Left renal cortex interstitium (tissue), 4 donors: ENCODE measurements at places on chromosomes 11 and 22. TPM values are rescaled to one million over a fixed set of nuclear protein-coding genes. Genes with fewer than 3 reads are reported as not detected.

- DNase-seq: no peak
Observed at GRCh38 chr11:77596626-77597025, 6.9 kb downstream of the AQP11 start.

DNA sequence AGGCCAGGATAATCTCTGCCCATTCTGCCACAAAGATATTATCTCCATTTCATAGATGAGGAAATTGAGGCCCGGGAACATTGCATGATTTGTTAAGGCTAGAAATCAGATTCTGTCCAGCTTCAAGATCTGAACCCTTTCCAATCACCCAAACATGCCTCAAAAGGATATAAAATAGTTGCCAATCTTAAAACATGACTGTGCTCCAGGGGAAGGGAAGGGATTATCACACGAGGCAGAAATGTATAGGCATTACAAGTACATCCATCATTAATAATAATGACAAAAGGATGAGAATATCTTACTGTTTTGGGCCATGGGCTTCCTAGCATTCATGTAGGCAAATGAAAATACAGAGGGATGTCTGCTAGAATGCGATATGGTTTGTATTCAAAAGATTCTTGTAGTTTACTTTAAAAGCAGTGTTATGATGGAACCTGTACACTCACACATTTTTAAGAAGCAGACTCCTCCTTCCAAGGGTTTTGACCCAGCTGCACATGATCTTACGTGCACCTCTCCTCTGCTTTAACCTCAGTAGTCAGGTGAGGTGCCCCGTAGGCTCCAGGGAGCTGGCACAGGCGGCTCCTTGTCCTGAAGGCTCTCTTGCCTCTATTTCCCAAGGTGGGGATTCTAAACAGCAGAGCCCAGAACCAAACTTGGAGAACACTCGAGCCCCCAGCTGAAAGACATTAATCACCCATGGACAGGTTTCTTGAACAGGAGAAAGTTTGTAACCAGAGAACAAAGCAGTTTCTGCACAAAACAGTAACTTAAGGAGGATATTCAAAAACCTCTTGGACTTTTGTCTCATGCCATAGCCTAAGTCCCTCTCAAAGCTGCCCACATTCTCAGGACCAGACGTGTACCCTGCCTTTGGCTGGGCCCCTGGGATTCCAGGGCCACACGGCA, 36.0 kb downstream of the PARVA start:
- no peak for DNase-seq

DNA sequence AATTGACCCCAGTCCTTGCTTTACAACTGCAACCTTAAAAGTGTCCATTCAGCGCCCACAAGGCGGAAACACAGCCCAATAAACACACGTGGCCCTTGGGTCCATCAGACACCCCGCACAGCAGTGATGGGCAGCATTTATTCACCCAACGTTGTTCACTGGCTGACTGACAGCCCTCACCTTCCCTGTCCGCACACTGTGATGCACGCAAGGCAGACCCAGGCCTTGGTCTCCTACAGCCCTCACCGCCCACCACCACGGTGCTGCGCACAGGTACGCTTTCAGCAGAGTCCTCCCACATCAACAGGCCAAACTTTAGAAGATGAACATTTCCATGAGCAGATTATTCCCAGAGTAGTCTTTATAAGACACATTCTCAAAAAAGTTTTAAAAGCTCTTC, 20.7 kb upstream of the PHLDA2 start:
- DNase-seq: no peak

The ZNF280B gene
- 4.7 TPM for polyA plus RNA-seq

DNA sequence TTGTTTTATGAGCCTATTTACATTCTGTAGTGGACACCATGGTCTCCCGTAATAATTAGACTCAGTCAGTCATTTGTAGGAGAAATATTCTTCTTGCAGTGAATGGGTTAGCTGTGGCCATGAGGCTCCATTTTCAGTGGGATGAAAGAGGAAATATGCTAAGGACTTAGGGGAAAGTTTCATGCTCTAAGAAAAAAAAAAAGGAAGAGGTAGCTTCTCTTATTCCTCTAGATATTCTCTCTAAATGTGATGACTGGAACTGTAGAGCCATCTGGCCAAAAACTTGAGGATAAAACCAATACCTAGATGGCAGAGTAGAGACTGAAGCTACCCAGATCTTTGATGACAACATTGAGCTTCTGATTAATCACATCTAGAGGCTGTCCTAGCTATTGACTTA, 75.8 kb upstream of the SESN3 start:
- DNase-seq: no peak
